Epithelial cell of prostate (primary cell): ENCODE measurements at places on chromosomes 3 and 15.

- DNase-seq = no peak
Measured at GRCh38 chr15:49570672-49571071, 49.9 kb downstream of the FAM227B start.

GRCh38 chr3:50320853-50321335 is 1.7 kb downstream of the HYAL2 start:
- no peak for DNase-seq

DNA sequence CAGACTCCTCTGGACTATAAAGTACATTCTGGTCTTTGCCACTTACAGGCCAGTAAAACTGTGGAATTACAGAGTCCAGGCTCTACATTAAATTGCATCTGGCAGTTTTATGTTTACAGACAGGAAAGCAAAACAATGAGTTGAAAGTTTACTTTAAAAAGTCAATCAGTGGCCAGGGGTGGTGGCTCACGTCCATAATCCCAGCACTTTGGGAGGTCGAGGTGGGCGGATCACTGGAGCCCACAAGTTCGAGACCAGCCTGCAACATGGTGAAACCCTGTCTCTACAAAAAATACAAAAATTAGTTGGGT is 53.8 kb downstream of the TM4SF4 start:
- DNase-seq = no peak

- peak; percentile 56 for DNase-seq
Measured at GRCh38 chr3:155664925-155665695, 79.8 kb downstream of the PLCH1 start.

GRCh38 chr3:10119376-10119775 is 3.9 kb downstream of the BRK1 start:
- DNase-seq = no peak

DNA sequence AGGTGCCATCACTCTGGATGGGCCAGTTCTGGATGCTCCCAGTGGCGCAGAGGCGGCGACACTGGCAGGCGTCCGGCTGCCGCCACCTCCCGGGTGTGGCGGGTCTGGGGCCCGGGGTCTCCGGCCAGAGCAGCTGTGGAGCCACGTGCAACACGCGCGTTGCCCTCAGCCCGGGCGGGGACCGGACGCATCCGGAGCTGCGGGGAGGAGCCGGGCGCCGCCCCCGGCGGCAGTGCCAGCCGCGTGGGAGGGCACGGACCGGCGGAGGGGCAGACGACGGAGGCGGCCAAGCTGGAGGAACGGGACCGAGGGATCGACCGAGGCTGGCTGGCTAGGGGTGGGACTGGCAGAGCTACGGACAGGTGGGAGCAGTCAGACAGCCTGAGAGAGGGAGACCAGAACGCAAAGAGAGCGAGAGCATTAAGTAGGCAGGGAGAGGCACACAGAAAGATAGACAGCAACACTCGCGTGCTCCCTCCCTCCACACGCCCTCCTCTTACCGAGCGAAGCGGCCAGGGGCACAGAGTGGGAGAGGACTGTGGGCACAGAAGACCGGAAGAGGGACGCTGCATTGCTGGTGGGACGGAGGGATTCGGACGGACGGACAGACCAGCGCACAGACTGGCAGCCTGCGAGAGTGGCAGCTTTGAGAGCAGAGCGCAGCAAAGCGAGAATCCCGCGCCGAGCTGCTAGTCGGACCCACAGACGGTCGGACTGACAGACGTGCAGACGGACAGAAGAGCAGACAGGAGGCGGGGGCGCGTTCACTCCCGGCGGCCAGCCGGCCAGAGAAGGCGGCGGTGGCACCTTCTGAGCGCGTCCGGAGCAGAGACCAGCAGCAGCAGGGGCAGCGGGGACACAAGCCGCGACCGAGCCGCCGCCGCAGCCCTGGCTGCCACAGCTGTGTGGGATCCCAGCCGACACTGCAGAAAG is at the start of gene ARPP21:
TSS of gene ARPP21 (plus strand) at position 272 of the 933 bp plus-strand sequence. CDS start 42,227 bp downstream, outside the sequence.
- no peak for DNase-seq
